ENCODE measurements at places on chromosomes 2 and 18.

- peak; percentile 30 for DNase-seq
Observed at GRCh38 chr18:48412339-48412929, 3.3 kb upstream of the ZBTB7C start.

DNA sequence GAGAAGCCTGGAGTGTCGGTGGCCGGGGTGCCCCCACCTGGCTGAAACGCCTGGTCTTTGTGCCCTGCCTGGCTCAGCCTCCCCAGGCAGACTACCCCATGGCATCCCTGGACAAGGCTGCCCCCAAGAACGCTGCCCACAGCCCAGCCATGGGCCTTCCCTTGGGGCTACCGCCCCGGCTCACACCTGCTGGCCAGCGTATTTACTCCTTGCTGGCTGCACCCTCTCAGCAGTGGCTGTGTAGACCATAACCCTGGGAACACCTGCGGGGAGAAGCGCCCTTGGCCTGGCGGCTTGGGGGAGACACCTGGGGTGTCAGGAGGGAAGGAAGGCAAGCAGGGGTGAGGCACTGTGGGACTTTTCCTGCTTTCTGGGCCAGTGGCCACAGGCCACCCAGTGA lies 17.3 kb downstream of the CAPN10 start:
- no peak for DNase-seq

DNA sequence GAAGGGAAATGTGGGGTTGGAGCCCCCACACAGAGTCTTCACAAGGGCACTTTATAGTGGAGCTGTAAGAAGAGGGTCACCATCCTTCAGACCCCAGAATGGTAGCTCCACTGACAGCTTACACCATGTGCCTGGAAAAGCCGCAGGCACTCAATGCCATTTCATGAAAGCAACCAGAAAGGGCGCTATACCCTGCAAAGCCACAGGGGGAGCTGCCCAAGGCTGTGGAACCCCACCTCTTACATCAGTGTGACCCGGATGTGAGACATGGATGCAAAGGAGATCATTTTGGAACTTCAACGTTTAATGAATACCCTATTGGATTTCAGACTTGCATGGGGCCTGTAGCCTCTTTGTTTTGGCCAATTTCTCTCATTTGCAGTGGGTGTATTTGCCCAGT lies 694.7 kb downstream of the CBLN2 start:
- DNase-seq = no peak

DNA sequence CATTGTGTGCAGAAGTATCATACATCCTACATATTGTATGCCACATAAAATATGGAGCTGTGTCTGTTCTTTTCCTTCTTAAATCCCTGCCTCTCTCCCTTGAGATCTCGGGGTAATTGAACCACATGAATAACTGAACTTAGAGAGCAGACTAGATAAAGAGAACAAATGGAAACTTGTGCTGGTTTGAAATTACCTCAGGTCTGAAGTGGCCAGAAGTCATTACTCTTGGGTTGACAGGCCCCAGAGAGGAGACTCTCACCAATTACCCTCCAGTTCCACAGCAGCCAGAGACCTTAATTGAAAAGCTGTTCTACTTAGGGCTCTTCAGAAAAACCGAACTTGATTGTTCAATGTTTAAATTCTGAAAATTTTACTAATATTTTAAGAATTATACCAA lies 5.0 kb upstream of the ADAM17 start:
- DNase-seq = no peak

DNA sequence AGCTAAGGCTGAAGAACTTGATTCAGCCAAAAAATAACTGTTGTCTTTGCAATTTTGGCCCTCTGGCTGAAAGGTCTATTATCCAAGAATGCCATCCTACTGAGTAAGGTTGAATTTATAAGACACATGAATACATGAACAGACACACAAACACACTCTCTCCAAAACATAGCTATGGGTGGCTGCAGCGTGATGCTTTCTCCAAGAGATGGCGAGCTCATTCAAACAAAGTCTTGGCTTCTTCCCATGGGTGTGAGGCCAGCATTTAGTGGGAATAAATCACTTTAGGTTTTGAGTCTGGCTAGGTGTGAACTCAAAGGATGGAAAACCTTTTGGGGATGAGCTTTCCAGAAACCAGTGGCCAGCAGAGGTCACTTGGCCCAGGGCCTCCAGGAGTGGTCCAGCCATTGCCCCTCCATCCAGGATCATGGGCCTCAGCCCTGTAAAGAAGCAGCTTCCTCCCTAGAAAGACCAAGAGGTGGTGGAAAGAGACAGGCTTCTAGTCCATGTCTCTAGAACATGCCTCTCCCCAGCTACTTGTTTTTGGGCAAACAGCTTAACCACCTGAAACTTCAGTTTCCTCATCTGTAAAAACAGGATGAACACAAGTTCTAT lies 11.0 kb upstream of the OSR1 start:
- no peak for DNase-seq

- DNase-seq = peak; percentile 12
Observed at GRCh38 chr2:197993830-197994229, 189.4 kb downstream of the PLCL1 start.
